LHCN-M2 (cell line): ENCODE measurements at places on chromosomes 6 and 20. TPM values are rescaled to one million over a fixed set of nuclear protein-coding genes. Genes with fewer than 3 reads are reported as not detected.

DNA sequence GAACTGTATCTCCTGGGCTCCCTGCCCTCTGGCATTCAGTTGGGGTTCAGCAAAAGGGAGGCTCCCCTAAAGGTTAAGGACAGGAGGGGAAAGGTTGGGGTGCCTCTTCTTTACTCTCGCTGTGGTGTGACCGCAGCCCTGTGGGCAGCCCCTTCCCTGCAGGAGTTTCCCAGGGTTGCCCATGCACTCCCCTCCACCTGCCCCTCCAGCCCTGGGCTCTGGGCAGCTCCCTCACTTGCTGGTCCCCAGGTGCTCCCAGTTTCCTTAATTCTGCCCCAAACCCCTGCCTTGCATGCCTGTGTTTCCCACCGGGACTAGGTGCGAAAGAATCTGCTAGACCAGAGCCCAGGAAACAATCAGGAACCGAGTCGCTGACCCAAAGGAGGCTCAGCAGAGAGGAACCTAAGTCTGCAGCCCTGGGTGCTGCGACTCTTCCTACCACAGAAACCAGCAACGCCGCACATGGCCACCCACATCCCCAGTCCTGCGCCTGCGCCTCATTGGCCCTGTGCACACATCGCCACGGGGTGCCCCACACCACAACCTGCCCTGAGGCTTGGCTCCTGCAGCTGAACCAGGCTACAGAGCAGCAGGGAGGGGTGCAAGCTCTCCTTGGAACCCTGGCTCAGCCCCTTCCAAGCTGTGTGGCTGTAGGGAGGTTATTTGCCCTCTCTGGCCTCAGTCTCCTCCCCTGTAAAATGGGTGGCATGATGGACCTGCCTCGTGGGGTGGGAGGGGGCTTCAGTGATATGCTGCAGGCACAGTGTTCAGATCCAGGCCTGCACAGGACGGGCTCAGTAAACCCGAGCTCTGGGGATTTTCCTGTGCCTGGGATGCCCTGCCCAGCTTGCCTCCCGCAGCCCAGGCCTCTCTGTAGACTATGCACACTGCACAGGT is 487.6 kb downstream of the PREX1 start:
- no peak for DNase-seq

- peak; percentile 48 for DNase-seq
Measured at GRCh38 chr6:166318649-166319600, 10.7 kb upstream of the PRR18 start.

DNA sequence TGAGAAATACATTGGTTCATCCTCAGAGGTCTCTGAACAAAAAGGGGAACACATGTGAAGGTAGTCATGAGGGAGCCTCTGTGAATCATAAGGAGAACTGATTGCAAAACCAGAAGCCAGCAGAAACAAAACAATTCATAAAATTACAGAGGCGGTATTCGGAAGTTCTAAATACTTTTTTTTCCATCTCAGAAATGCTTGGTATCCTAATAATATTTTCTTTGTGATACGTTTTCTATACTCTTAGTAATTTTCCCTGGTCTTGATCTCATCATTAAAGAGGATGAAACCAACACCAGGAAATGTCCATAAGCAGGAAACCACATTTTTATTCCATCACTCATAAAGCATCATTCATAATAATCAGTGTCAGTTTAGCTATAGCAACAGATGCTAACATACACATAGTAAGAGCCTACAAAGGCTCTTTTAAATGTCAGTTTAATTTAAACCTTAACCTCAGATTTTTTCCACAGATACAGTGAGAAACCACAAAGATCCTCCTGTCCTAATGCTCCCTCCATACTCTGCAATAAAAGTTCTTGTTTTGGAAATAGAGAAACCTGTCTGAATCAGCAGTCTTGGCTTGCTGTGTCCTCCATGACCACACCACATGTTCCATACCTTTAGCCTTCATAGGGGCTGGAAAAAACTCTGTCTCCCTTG is 29.2 kb downstream of the SGK1 start:
- peak; percentile 86 for DNase-seq

DNA sequence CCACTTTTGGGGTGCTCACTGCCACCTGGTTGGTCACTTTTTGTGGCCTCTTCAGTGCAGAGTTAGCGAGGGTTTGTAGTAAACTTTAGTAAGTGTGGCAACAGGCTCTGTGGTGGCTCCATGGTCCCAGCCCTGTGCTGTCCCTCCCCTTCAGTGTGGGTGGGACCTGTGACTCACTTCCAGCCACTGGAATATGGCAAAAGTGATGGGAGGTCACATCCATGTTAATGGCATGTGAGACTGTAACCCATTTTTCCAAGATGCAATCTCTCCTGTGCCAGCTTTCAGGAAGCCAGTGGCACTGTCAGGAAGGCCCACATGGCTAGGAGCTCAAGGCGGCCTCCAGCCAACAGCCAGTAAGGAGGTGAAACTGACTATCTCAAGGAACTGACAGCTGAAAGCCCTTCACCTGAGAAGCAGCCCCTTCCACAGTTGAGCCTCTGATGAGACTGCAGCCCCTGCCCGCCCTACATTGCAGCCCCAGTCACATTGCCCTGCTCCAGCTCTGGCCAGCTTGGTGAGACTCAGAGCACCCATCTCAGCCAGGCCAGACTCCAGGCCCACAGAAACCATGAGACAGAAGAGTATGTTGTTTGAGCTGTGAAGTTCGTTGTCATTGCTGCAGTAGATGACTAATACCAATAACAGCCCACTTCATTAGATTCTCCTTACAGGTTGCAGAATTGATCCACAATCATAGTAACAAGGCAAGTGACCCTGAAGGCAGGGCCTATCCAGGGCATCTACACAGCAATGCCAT is 13.1 kb upstream of the CST7 start:
- DNase-seq, result no peak

- no peak for DNase-seq
Measured at GRCh38 chr6:28334286-28335039, 1.5 kb downstream of the ZSCAN31 start.

Gene SLC16A10
- under 0.01 and 0.63 TPM in 2 replicates for total RNA-seq

Gene KIF25
- total RNA-seq, result not detected in 2 replicates
